HT1080 (cell line): ENCODE measurements at places on chromosomes 1 and 21.
A peak's percentile ranks its signal among the peaks of the same experiment; 100 is the strongest.

DNA sequence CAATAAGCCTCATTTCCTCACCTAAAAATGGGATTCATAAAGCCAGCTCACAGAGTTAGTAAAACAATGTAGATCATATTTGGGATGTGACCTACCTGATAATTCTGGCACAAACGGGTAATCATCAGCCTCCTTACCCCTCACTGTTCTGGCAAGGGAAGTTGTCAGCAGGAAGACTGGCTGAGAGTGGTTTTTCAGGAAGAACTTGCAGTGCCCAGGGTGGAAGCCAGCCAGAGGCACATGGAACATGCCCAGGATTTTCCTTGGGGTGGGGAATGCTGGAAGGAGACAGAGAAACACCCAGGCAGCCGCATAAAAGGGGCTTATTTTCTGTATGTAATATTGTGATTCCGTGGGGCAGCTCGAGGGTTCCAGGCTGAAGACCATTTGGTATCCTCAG is 7.7 kb upstream of the SLC5A9 start:
- no peak for DNase-seq

DNA sequence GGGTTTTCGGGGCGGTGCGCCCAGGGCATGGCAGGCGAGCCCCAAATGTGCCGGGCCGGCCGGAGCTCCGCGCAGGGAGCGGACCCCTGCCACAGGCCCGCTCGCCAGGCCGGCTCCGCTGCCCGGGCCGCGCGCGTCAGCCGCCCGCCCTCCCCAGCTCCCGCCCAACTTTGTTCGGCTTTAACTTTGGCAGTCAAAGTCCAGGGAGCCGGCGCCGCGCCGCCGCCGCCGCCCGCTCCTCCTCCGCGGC is 488 bp downstream of the SLC35D1 start:
- no peak for DNase-seq

DNA sequence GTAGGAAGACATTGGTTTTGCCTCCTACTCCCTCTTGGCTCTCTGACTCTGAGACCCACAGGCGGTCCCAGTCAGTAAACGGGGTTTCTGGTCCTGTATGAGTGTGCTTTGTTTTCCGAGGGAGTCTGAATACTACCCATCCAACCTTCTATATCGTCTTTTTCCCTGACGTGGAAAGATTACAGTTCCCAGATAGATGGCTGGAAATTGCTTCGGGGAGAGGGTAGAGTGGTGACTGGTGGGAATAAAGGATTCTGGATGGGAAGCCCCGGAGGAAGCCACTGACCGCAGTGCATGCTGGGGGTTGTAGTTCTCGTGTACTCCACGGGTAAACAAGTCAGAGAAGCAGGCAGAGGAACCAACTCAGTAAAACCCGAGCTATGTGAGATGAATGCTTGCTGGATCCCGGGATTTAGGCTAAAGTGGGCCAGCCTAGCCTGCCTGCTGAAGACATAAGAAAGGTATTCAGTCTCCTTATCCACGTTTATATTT is 66.2 kb upstream of the IRF2BP2 start:
- DNase-seq: peak; percentile 68

- DNase-seq: no peak
Observed at GRCh38 chr21:21111309-21111920, 113.2 kb downstream of the NCAM2 start.

GRCh38 chr1:153614189-153614900 is 1.4 kb upstream of the S100A16 start:
- no peak for DNase-seq

DNA sequence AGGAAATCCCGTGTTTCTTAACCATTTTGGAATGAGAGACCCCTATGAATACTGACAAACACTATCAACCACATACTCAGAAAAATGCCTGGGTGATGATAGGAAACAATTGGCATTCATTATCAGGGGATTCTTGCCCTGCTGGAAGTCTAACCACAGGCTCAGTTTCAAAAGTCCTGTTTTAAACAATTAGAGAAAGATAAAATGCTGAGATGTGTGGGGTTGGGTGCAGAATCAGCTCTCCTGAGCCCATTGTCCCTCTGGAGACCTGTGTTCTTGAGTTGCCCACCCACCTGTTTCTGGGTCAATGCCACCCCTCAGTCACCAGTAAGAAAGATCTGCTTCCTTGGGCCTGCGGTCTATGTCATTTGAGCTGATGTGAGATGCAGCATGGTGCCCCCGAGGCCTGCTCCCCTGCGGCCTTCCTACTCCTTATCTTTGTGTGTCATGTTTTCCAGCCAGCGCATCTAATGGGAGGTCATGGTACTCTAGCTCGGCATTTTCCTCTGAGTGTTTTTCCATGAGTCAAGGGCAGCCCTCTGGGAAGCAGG is 130.3 kb upstream of the PLXNA2 start:
- DNase-seq: peak; percentile 65

- DNase-seq: peak; percentile 47
Observed at GRCh38 chr1:95117207-95118066, at the start of gene TLCD4. TLCD4 (plus strand) TSS chr1:95117355; CDS start chr1:95143902, 26,547 bp downstream.

- no peak for DNase-seq
Observed at GRCh38 chr1:94273111-94273510, 35.7 kb upstream of the ARHGAP29 start.

DNA sequence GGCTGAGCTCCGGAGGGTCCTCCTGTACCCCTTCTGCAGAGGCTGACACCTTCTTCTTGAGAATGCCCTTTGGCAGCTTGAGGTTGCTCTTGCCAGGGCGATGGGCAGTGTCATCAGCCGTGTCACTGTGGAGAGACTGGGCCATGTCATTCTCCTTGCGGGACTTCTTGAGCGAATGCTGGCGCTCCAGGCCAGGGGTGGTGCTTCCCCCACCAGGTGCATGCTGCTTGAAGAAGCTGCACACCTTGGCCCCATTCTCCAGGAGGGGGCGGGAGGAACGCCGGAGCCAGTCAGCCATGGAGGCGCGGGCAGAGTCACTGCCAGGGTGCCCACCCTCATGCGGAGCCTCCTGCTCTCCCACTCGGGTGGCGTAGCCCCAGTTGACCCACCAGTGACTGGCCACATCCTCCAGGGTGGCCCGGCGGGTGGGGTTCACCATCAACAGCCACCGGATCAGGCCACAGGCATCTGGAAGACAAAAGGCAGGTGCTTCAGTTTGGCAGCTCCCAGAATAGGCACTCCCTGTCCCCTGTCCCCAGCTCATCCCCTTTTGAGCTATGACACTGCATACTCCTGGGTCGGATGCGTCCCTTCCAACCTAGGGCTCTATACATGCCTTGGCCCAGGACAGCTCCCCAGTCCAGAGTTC is 17.4 kb downstream of the NUAK2 start:
- no peak for DNase-seq

DNA sequence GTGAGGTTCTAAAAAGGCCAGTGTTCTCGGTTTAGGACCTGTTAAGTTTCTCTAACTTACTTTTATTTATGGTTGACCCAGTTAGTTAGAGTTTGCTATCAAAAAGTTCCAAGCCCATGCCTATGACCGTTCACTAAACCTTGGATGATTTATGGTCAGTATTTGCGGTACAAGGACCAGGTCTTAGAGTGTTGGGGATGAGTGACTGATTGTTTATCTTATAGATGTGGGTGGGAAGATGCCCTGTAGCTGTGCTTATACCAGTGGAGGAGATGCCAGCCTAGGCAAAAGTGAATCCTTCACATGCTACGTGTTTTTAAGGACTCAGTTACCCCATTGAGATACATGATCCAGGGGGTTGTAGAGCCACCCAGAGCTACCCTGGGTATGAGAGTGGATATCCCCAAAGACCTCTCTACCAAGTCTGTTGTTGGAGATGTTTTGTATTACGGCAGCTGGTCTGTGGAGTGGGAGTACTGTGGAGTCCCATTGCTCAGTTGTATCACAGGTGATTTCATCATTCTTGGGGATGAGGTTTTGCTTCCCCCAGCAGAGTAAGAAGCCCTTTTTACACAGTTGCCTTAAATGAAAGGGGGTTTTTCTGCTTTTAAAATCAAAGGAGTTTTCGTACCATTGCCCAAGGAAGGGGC is 2.1 kb downstream of the SLC22A15 start:
- DNase-seq: no peak

GRCh38 chr21:28439251-28439650 is 553.4 kb downstream of the LTN1 start:
- no peak for DNase-seq

DNA sequence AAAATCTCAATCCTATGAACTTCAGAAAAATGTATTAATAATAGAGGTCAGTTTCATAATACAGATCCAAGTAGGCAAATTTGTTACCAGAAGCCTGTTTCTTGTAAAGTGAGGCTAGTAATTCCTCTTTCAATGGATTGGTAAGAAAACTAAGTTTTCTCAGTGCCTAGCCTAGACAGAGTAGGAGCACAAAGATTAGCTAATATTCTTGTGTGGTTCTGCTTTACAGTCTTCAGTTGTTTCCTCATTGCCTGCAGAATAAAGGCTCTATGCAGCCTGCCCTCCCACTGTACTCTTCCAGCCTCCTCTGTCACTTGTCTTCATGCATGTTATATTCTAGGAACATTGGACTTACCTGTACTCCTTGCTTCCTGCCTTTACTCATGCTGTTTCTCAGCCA is 2.4 kb upstream of the PPP1R15B start:
- no peak for DNase-seq

- no peak for DNase-seq
Observed at GRCh38 chr1:109136766-109137165, 22.9 kb downstream of the ELAPOR1 start.

- no peak for DNase-seq
Observed at GRCh38 chr1:231497629-231498152, 30.8 kb upstream of the TSNAX start.

GRCh38 chr1:7430691-7431090 is 340.4 kb upstream of the VAMP3 start:
- DNase-seq: no peak

DNA sequence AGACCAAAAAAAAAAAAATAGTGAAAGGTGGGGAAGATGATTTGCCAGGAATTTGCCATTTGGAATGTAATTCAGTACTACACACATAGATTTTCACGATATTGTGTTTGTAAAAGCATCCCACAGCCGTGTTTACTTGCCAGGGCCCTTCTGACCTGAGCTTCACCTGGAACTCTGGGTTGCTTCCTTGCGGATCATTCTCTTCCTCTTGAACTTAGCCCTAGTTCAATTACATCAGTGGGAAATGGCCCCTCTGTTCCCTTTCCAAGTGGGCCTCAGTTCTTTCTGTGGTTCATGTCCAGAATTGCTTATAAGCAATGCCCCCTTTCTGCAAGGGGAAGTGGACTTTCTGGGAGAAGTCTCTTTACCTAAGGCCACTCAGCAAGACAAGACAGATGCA is 41.0 kb downstream of the ABCA4 start:
- no peak for DNase-seq

DNA sequence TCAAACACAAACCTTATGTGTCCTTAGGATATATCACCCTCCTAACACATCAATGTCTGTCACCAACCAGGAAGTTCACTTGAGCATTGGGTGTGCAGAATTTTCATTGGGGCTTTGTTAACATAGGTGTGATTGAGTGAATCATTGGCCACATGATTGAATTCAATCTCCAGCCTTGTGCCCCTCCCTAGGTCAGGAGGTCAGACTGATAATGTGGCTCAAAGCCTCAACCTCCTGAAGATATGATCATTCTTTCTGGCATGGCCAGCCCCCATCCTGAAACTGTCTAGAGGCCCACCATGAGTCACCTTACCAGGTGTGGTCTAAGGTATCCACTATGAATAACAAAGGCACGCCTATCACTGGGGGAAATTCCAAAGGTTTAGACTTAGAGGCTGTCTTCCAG is 90.1 kb downstream of the PKN2 start:
- DNase-seq: peak; percentile 44

DNA sequence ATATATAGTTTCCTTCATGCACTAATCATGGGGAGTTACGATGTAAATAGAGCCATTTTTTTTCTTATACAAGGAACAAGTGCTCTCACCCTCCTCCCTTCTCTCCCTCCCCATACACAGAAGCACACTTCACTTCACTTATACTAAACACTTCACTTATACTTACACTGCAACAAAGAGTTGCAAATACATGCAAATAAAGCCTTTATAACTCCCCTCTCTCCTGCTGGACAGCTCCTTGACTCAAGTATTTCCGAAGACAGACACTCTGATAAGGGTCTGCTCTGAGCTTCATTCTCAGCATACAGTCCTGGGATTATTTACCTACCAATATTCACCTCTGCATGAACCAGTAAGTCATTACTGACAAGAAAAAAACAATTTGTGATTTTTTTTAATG is 35.6 kb upstream of the ERG start:
- DNase-seq: no peak

DNA sequence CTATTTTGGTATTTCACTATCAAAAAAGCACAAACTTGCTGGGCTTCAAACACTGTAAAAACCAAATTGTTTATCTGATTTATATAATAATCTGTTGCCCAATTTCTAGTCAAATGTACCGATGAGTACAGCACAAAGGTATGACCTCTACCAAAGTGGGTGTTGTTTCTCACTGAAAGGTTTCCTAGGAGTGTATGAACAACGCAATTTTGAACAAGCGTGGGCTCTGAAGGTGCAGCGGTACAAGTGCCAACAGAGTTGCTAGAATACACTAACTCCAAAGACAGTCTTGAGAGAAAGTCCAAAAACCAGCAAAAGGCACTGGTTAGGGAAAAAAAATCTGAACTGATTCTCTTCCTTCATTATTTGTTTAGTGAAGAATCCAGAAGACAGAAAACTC is 130.4 kb downstream of the ATP1B1 start:
- no peak for DNase-seq

- DNase-seq: no peak
Observed at GRCh38 chr1:101365878-101366277, 129.1 kb downstream of the S1PR1 start.

GRCh38 chr1:10438677-10439163 is 8.5 kb downstream of the CENPS start:
- no peak for DNase-seq

DNA sequence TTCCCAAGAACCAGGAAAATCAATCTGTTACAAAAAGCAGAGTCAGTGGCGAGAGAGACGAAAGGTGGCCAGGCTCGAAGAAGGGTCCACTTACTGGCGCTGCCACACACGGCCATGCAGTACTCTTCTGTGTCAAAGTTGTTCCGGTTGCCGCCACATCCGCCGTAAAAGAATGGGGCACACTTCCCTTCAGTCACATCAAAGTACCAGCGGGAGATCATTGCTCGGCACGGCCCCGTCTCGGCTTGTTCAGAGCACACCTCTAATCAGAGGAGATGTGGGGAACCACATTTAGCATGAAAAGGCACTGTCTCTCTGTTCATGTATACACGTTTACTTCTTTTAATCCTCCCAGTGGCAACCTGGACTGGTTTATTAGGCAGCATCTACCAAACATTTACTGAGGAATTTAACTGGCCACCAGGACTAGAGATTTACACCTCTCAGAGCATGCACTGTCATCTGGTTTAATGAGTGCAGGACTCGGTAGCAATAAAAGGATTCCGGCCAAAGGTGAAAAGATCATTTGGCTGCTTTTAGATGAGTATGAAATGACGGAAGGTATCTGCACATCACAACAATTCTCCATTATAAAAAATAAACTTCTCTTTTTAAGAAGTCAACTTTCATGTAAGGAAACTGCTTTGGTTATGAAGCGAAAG is 170.5 kb downstream of the APP start:
- DNase-seq: no peak

GRCh38 chr1:34312359-34312758 is 135.7 kb downstream of the C1orf94 start:
- no peak for DNase-seq

GRCh38 chr1:204278251-204278650 is 64.5 kb upstream of the GOLT1A start:
- no peak for DNase-seq

GRCh38 chr1:12121212-12122003 is 45.4 kb upstream of the TNFRSF1B start:
- DNase-seq: no peak

GRCh38 chr1:2229037-2229864 is 1.1 kb downstream of the SKI start:
- DNase-seq: peak; percentile 53

GRCh38 chr1:16173447-16174260 is 17.8 kb upstream of the EPHA2 start:
- peak; percentile 96 for DNase-seq

GRCh38 chr1:89633800-89634625 is 1.1 kb downstream of the LRRC8C start:
- peak; percentile 30 for DNase-seq
